ENCODE measurements at places on chromosomes 3 and 15. TPM values are rescaled to one million over a fixed set of nuclear protein-coding genes. Genes with fewer than 3 reads are reported as not detected.

DNA sequence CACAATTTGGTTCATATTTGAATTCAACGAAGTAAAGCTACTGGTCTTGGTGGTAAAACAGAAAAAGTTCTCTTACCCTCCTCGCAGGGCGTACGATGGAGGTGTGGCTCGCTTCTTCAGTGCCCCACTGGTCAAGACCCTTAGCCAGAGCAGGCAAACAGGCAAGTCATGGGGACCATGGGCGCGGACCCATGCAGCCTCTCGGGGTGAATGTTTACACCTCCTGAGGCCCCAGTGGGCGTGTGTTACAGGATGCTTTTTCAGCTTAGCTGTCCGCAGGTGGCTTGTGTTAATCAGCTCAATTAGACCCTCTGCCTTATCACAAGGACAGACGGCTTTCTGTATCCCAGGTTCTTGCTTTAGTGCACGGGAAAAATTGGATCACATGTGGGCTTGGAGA is 991.8 kb downstream of the GBE1 start:
- DNase-seq = no peak
- H3K27me3 ChIP-seq = no peaks in the 10 kb centered on the region
- H3K4me1 ChIP-seq = no peaks in the 10 kb centered on the region
- H3K36me3 ChIP-seq = no peaks in the 10 kb centered on the region

DNA sequence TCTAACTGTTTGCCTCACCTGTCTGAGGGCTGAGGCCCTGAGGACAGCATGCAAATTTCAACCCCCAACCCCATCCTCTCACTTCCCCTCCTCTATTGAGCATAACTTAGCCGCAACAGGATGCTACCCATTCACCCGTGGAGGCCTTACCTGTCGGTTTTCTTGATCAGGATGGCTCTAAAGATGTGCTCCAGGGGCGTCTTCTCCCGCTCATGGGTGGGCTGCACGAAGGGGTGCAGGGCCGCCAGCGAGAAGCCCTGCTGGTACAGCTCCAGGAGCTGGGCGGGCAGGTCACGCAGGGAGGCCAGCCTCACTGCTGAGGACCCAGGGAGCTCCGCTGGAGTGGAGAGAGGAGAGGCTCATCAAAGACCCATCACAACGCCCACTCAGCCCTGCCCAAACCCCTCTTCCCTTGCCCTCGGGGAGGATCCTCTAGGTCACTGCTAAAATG is 79.8 kb downstream of the RFTN1 start:
- no peaks in the 10 kb centered on the region for H3K36me3 ChIP-seq
- no peak overlapping the region for H3K27ac ChIP-seq
- no peak for DNase-seq
- H3K4me1 ChIP-seq = no peaks in the 10 kb centered on the region

- no peak overlapping the region for H3K27ac ChIP-seq
- H3K27me3 ChIP-seq = no peaks in the 10 kb centered on the region
- H3K4me3 ChIP-seq = no peak overlapping the region
- DNase-seq = no peak
These were observed 537.4 kb downstream of the IGSF11 start for GRCh38 chr3:118497274-118497673.

GRCh38 chr3:100737334-100737733 is 28.0 kb downstream of the TFG start:
- no peak overlapping the region for H3K27ac ChIP-seq
- no peak overlapping the region for H3K4me3 ChIP-seq
- peaks cover 10% of the 10 kb centered on the region for H3K36me3 ChIP-seq

The CPN2 gene
- not detected for total RNA-seq
